ENCODE measurements at places on chromosomes 1 and 21. TPM values are rescaled to one million over a fixed set of nuclear protein-coding genes. Genes with fewer than 3 reads are reported as not detected.
A peak's percentile ranks its signal among the peaks of the same experiment; 100 is the strongest.

DNA sequence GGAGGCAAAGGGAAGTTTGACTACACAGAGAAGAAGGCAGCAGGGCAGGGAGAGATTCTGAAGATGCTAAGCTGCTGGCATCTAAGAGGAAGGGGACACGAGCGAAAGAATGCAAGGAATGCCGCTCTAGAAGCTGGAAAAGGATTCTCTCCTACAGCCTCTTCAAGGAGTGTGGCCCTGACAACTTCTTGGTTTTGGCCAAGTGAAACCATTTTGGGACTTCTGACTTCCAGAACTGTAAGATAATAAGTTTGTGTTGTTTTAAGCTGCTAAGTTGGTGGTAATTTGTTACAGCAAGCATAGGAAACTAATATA lies 28.5 kb downstream of the MGST3 start:
- no peak for DNase-seq

DNA sequence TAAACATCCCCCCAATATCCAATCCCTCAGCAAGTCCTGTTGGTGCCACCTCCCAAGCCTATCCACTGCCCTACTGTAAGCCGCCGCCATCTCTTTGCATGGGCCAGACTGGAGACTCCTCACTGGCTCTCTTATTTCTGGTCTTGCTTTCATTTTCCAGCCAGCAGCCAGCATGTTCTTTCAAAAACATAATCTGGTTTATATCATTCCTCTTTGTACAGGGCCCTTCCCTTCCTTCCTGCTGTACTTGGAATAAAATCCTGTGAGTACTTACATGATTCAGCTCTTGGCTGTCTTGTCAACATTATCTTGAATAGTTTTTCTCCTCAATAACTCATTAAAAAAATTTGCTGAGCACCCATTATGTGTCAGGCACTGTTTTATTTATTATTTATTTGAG lies 28.2 kb downstream of the TLR5 start:
- DNase-seq: no peak

DNA sequence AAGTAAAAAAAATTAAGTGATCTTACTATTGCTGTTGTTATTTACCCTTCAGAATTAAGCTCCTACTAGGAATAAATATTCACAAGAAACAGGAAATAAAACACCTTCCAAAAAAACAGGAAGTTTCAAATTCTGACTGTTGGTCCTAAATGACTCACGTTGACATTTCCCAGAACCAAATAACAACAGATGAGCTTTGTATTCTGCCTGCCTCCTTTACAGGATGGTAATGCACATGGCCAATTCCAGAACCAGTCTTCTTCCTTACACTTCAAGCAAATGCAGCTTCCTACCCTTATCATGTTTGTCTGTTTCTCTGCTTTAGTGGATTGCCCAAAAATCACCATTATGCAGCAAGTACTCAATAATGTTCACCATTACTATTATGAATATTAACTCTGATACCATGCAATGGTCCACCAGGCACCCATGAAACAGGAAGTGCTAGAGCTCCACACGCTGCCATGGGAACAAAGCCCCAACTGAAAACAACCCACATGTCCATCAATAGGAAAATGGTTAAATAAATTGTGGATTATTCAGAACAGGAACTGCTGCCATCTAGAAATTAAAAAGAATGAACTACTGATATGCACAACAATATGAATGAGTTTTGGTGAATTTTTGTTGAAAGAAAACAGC lies 8.9 kb downstream of the CASP9 start:
- DNase-seq: no peak

DNA sequence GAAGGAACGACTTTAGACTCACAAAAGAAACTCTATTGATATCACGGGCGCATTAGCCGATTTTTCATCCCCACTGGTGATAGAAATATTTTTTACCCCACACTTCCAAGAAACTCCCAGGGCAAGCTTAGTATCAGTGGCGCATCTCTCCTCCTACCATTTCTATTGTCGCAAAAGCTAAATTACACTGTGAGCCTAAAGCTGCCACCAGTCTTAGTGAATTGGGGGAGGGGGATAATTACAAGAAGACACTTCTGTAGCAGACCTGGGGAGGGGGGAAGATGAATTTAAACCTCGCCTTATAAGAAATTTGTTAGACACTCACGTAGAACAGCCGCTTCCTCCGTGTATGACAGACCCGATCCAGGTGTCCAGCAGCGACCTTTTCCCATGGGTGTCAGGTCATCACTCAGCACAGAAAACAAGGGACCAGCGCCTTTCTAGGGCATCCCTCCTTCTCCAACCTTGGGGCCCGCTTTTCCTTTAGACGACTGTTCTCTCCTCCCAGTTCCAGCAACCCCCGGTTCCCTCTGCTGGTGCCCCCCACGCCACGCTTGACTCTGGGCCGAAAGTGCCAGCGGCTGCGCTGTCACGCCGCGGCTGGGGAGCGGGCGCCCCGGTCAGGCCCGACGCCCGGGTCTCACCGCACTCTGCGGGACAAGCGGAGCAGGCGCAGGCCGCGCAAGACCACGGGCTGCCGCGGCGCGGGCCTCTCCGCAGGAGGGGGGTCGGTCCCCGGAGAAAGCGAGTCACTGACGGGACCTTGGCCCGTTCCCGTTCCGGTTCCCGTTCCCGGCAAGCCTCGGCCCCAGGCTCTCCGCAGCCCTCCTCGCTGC lies 821 bp downstream of the PHC2 start:
- no peak for DNase-seq

- DNase-seq: no peak
These were observed 70.4 kb downstream of the AJAP1 start for GRCh38 chr1:4724695-4725250.

DNA sequence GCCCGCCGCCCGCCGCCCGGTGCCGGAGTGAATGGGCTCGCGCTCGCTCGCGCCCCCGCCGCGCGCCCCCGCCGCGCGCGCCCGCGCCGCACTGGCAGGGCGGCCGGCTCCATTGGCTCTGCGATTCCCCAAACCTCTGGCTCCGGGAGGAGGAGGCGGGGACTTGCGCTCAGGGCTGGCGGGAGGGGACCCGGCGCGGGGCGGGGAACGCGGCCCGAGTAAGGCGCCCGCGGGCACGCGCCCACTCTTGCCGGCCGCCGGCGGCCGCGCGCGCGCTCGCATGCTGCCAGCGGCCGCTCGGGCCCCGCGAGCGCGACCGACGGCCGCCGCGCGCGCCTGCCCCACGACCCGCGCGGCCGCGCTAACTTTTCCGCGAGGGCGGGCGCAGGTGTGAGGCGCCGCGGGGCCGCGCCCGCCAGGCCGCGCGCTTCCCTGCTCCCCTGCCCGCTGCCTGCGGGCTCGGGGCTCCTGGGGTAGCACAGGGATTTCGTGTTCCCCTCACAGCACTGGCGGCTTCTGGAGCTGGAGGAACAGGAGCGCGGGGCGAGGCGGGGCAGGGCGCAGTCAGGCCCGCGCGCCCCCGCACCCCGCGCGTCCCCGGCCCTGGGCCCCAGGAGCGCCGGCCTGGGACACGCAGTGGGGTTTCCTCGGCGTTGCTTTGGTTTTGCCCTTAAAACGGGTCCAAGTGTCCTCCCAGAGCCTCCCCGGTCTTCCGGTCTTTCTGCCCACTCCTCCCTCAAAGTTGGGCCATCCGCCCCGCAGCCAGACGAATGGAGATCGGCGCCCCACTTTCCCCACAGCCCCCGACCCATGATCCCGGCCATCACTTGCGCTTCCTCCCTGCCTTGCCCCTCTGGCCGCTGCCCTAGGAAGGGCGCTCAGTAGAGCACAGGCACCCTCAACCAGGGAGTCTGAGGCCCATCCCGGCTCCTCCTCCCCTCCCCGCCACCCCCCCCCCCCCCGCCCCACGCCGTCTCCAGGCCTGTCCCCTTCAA lies 101.5 kb downstream of the CASZ1 start:
- peak; percentile 65 for DNase-seq

DNA sequence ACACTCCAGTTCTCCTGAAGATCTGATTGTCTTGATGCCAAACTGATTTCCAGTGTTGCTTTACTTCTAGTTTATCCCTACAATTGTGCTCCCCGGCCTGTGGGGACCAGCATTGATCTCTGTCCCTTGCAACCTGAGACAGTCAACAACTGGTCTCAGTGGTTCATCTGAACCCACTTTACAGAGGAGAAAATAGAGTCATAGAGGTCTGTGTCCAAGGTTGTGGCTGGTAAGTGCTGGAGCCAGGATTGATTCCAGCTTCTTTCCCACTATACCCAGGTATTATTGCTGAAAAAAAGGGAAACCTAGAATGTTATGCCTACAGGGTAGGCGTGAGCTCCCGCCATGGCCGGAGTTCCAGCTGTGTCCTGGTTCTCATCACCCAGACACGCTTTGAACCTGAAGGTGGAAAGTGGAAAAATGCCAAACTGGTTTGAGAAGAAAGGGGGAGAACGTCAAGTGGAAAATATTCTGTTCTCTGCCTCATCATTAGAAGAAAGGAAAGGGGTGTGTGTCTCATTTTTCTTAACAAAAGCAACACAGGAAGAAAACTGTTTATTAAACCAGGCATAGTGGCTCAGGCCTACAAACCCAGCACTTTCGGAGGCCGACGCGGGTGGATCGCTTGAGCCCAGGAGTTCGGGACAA lies 60.7 kb upstream of the ITPKB start:
- no peak for DNase-seq

The CTSE gene
- total RNA-seq: not detected

Measured in H4 (cell line).